ENCODE measurements at places on chromosomes 5 and 9.

GRCh38 chr9:130707225-130707976 is 13.8 kb downstream of the EXOSC2 start:
- DNase-seq = peak; percentile 86

GRCh38 chr5:151157426-151158286 is at the start of gene ANXA6:
Gene ANXA6, minus strand, starts transcription at chr5:151157779. Its CDS starts 9,878 bp downstream, at chr5:151147901.
- peak; percentile 85 for DNase-seq

DNA sequence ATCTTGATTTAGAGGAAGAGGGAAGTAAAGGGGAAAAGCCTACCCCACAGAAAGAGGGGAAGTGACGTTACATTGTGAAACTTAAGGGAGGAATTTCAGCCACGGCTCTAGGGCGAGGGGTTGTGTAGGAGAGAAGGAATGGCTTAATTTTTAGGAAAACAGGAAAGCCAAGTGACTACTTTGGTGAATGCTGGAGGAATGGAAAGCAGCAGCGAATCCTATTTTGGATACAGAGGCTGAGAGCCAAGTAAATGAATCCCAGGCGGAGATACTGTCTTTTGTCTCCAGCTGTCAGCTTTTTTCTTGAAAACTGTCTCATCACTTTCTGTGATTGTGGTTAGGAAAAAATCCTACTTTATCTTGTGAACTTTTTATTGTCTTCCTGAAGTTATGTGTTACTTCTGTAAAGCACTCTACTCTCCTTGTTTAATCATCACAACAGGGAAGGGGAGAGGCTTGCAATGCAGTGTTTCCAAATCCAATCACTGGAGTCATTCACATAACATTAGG is 188.4 kb downstream of the TSSK1B start:
- no peak for DNase-seq

GRCh38 chr9:38228331-38229103 is 159.5 kb upstream of the SHB start:
- DNase-seq = no peak

GRCh38 chr5:125106271-125106670 is 359.8 kb upstream of the ZNF608 start:
- DNase-seq = no peak
